Mesangial cell (primary cell): ENCODE measurements at places on chromosomes 6 and 20. TPM values are rescaled to one million over a fixed set of nuclear protein-coding genes. Genes with fewer than 3 reads are reported as not detected.

Gene PLCG1
- 61.4 and 105 TPM in 2 replicates for total RNA-seq

Gene CCN5
- total RNA-seq: 0.25 TPM in 1 of 2 replicates, not detected in the other

Gene TGM6
- not detected in 2 replicates for total RNA-seq

Gene NRSN2
- 106 and 114 TPM in 2 replicates for total RNA-seq

Gene HDDC2
- 69.9 and 79.5 TPM in 2 replicates for total RNA-seq

Gene PPIL1
- 19.0 and 49.5 TPM in 2 replicates for total RNA-seq

Gene ASIP
- total RNA-seq: not detected in 2 replicates

Gene TRIM15
- total RNA-seq: not detected in 2 replicates

Gene RHAG
- not detected in 2 replicates for total RNA-seq

Gene HCRTR2
- total RNA-seq: not detected in 2 replicates

Gene PTPRK
- 51.8 and 62.5 TPM in 2 replicates for total RNA-seq

Gene HLA-DOB
- 0.16 TPM in 1 of 2 replicates, not detected in the other for total RNA-seq

Gene TPBG
- 37.8 and 51.3 TPM in 2 replicates for total RNA-seq

Gene PHACTR1
- 1.8 and 4.1 TPM in 2 replicates for total RNA-seq
